NCI-H187 (cell line): ENCODE measurements at places on chromosomes 16 and 17.

DNA sequence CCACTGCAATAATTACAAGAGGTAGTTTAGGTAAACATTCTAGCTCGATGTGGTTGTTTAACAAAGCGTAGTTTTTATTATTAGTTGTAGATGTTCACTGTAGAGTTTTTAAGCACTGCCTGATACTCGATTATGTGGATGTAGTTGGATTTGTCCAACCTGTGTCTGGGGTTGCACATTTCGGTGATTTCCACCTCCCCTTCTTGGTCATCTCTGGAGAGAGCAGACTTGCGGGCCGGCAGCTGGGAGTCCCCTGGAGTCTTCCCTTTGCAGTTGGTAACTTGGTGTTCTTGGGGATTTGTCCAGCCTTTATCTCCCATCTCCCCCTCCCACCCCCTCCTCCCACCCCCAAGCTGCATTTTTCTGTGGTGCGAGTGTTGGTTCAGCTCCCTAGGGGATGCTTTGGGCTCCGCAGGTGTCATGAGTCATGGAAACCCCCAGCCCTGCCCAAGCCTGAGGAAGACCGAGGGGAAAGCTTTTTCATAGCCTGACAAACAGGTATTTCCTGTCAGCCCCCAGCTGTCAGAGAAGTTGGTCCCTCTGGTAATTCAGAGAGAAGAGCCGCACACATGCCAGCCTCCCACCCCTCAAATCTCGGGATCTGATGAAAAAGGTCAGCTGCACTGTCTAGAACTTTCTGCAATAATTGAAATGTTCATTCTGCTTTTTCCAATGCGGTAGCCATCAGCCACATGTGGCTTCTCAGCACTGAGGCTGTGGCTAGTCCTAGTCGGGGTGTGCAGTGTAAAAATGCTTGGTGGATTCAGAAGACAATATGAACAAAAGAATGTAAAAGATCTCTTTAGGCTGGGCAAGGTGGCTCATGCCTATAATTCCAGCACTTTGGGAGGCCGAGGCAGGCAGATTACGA, 50.3 kb downstream of the KSR1 start:
- no peak for DNase-seq

DNA sequence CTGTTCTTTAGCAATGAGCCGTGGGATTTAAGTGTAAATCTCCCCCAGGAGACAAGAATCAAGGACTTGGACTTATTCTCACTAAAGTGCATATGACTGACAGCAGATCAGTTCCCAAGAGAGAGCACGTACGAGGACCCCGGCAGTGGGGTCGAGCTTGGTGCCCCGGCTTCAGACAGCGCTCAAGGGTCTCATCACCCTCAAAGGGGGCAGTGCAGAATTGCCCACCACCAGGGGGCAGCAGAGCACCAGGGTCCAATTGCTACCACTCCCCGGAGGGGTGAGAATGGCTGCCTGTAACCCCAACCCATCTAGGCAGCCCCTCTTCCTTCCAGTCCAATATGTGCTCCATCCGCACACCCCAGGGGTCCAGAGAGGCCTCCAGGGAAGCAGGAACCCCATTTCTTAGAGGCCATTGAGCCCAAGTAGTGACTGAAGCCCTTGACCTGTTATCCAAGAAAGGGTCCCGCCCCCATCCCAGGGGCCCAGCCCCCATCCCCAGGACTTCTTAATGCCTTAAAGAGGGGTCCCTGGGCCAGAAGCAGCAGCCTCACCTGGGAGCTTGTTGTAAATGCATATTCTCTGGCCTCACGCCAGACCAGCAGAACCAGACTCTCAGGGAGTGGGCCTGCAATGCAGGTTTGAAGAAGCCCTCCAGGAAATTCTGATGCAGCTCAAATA, 86.1 kb downstream of the ZDHHC7 start:
- DNase-seq, result no peak

GRCh38 chr17:77846531-77847085, 111.9 kb upstream of the TNRC6C start:
- DNase-seq, result no peak

DNA sequence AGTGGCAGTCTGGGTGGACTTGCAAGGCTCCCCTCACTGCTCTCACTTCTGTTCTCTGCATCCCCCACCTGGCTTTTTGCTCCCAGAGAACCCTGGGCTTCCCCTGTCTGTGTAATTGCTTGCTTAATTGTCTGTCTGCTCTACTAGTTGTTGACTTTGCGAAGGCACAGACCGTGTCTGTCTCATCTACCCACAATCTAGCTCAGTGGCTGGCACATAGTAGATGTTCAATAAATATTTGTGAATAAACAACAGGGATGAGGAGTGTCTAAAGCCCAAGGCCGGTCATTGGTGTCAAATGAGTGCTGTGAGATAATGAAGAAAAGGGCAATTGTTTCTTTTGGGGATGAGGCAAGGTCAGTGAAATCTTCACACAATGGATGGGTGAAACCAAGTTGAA, 2.8 kb upstream of the SEZ6 start:
- DNase-seq, result no peak

- no peak for DNase-seq
Measured at GRCh38 chr16:81014672-81015071, 7.7 kb downstream of the CENPN start.

GRCh38 chr16:58732545-58733247, 1.4 kb downstream of the GOT2 start:
- DNase-seq, result no peak

GRCh38 chr16:29653471-29653870, 9.6 kb upstream of the SPN start:
- no peak for DNase-seq

DNA sequence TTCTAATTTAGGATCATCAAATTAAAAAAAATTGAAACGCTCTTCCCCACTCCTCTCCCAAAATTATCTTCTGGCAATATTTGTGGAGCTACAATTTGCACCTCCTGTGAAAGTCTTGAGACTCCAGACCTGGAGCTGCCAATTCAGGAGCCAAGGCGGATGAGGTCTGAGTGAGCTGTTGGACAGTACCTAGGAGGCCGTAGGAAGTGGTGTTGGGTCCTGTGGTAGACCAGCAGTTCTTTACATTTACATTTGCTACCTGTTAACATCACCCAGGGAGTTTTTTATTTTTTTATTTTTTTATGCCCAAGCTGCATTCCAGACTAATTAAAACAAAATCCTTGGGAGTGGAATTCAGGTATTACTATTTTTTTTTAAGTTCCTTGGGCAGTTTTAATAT, 271.0 kb downstream of the PHKB start:
- DNase-seq, result no peak

GRCh38 chr17:56023851-56024250, 129.4 kb upstream of the ANKFN1 start:
- DNase-seq, result no peak

DNA sequence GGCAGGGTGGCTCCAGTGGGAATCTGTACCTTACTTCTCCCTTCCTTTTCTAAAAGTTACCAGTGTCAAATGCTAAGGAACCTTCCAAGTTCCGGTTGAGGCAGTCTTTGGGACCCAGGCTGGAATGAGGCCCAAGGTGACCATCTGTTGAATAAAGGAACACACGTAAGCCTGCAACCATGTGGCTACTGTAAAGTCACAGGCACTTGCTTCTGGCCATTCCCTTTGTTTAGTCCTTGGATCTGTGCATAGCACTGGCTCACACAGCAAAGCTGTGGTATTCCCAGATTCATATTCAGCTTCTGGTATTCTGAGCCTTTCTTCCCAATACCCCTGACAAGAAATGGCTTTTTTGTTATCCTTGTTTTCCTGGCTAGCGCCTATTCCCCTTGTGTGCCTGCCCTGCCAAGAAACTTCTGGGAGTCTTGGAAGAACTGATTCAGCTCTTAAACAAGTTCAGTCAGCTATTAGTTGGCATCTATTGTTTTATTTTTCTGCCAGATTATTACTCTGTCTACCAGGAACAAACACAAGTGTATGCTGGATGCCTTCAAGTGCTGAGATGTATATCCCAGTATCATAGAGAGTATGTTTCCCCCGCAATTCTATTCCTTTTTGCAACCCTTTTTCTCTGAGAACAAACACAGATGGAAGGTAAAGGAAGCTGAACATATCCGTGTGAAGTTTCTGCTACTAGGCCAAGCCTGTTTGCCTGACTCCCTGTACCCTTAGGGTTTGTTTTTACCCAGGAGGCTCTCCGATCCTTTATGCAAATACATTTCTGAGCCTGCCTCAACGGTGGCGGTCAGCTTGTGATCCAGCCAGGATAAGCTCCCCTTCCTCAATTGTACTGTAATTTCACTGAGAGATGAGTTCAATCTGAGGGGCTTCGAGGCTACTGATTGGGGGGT, 13.2 kb downstream of the TMEM238L start:
- no peak for DNase-seq

DNA sequence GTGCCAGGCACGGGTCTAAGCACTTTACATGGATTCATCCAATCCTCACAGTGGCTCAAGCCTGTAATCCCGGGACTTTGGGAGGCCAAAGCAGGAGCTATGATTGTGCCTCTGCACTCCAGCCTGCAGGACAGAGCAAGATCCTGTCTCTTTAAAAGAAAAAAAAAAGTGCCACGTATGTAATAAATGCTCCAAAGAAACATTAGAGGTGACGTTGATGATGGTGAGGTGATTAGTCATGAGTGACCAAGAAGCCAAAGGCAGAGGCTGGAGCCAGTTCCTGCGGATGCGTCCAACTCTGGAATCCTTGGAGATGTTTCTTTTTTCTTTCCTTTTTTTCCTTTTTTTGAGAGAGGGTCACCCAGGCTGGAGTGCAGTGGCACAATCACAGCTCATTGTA, 59.4 kb upstream of the SIAH1 start:
- DNase-seq, result no peak

DNA sequence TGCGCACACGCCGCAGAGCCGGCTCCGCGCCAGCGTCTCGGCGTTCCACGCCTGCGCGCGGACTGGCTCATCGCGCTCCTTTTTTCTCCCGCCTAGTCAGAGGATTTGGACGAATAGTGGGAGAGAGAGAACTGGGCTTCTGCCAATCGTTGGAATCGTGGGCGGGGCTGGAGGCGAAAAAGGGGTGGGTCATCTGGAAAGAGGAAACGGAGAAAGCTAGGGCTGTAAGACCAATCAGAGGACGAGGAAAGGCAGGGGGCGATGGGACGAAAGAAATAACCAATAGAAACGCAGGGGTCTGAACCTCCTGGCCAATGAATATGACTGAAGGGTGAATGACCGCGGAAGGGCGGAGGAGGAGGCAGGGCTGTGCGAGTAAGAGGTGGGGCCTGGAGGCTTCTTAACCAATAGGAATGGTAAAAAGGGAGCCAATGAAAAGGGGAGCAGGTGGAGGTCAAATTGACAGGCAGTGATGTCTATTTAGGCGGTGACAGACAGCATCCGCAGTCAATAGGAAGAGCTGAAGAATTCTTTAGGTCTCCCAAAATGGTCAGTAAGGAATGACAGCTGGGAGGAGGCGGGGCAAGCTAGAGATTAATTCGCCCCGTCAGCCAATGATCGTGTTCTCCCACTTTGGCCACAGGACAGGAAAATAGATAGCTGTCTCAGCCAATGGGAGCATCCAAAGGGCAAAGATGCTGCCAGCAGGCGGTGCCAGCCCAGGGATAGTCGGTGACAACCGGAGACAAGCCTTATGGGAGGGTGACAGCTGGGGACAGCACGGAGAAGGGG, at the start of gene TBC1D10B:
TBC1D10B (minus strand) TSS at position 39 of the 792 bp plus-strand sequence. CDS start 311 bp downstream, outside the sequence.
- DNase-seq, result peak; percentile 98

GRCh38 chr16:30839523-30840227, 52.7 kb upstream of the ZNF629 start:
- DNase-seq, result no peak

DNA sequence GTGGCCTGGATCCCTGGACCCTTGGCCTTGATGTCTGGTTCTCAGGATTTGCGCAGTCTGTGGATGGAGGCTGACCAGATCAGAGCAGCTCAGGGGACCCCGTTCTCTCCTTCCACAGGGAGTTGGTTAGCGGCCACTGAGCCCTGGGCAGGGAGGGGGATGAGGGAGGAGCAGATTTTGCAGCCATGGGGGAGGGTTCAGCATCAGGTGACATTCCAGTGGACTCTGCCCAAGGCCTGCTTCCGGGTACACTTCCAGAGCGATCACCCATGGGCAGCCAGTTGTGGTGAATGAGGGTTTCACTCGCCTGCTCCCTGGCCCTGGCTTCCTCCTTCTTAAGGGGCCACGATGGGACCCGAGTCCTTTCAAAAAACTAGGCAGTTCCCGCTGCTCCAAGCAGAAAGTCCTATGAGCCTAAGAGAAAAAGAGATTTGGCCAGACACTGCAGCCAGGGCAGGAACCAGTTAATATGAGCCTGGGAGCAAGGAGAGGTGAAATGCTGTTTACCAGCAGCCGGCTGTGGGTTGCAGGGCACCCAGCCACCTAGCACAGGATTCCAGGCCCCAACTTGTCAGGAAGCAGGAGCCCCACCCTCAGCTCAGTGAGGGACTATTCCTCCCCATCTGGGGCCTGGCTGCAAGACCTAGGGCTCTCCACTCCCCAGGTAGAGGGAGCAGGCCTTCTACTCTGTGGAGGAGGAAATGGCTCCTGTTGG, 4.7 kb upstream of the GPRC5C start:
- no peak for DNase-seq

GRCh38 chr17:74608511-74608910, 15.0 kb downstream of the CD300E start:
- no peak for DNase-seq

DNA sequence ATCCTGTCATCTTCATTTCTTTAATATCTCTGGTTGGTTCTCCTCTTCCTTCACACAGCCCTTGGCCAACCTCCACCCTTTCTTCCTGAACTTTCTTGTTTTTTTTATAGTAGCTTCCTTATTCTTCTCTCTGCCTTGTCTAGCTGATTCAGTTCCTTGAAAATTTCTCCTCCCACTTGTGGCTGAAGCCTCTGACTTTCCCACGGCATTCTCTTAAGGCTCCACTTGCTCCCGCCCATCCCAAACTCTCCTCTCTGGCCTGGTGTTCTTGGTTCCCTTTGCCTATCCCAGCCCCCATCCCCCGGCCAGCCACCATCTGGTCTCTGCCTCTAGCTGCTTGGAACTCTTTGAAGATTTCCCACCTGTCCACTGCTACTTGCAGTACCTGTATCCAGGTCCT, 29.1 kb downstream of the NLRP1 start:
- no peak for DNase-seq

DNA sequence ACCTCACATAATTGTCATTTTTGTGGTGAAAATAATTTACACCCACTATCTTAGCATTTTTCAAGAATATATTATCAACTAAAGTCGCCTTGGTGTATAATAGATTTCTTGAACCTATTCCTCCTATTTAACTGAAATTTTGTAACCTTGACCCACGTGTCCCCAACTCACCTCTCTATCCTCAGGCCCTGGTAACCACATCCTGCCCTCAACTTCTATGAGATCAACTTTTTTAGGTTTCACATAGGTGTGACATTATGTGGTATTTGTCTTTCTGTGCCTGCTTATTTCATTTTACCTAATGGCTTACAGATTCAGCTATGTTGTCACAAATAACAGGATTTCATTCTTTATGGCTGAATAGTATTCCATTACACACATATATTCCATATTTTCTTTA, 73.0 kb upstream of the CNTNAP4 start:
- no peak for DNase-seq

GRCh38 chr17:41932816-41933389, 2.5 kb downstream of the ODAD4 start:
- no peak for DNase-seq

- DNase-seq, result no peak
Measured at GRCh38 chr16:27373312-27373711, 28.7 kb upstream of the IL21R start.

- no peak for DNase-seq
Measured at GRCh38 chr17:77613218-77613617, 345.3 kb upstream of the TNRC6C start.
